ENCODE measurements at places on chromosomes 6 and 20.
A peak's percentile ranks its signal among the peaks of the same experiment; 100 is the strongest.

DNA sequence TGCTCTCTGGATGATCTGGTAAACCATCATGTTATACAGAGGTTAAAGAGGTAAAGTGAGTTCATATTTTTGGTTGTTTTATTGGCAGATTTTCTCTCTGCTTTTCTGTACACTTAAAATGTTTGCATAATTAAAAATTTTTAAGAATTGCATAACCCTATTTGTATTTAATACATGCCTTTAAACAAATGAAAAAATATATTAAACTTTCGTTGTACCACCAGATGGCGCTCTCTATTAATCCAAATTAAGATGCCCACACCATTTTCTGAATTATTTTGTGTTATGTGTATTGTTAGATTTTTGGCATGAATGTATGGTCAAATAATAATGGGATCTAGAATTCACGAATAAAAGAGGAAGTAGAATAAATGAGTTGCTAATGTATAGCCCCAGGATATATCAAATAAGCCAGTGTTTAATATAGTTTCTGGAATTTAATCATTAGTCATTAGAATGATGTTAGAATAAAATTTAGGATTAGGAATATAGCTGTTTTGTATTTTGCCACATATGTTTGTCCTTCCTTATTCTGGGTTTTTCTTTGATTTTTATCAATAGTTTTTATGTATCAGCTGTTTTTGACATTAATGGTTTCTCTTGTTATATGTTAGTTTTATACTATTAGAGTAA is 38.9 kb downstream of the SMAP1 start:
- DNase-seq, result no peak

DNA sequence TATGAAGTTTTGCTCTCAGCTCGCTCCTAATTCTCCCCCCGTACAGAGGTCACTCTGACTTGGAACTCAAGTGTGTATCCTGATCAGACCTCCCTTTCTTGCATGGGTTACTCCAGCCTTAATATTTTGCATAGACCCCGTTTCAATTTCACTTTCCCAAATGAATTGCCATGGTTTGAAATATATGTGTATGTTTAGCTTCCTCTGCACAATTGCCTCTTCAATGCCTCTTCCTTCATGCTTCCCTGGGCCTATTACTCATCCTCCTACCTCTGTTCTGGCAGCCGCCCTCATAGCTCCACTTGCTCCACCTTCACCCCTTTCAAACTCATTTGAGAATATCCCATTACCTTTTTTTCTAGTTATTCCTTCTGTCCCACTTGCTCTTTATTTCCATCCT is 90.0 kb upstream of the SAMD5 start:
- no peak for DNase-seq

DNA sequence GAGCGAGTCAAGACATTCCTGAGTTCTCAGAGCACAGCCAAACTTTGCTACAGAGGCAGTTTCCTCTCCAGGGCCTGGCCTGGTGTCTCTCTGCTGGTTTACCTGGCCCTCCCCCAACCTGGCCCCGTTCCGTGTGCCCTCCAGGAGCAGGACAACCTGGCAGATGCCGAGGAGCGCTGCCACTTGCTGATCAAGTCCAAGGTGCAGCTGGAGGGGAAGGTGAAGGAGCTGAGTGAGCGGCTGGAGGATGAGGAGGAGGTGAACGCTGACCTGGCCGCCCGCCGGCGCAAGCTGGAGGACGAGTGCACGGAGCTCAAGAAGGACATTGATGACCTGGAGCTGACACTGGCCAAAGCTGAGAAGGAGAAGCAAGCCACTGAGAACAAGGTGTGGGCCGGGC is 39.5 kb downstream of the MYH7B start:
- DNase-seq, result no peak

DNA sequence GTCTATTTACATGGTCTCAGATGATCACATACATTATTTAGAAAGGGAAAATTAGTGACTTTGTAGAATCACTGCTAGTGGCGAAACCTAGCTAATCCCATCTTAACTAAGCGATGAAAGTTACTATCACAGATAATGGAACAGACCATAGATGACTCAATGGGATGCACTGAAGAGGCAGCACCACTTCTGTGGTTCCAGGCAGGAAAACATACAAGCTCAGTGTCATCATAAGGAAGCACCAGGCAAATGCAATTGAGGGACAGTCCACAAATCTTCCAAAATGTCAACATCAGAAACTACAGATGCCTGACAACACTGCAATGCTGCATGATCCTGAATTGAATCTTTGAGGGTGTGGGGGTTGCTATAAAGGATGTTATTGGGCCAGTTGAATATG is 15.9 kb upstream of the SNAI1 start:
- no peak for DNase-seq

- DNase-seq, result no peak
Measured at GRCh38 chr6:47174502-47175023, 132.4 kb upstream of the ADGRF1 start.

- DNase-seq, result no peak
Measured at GRCh38 chr6:135382182-135382628, 115.3 kb downstream of the AHI1 start.

DNA sequence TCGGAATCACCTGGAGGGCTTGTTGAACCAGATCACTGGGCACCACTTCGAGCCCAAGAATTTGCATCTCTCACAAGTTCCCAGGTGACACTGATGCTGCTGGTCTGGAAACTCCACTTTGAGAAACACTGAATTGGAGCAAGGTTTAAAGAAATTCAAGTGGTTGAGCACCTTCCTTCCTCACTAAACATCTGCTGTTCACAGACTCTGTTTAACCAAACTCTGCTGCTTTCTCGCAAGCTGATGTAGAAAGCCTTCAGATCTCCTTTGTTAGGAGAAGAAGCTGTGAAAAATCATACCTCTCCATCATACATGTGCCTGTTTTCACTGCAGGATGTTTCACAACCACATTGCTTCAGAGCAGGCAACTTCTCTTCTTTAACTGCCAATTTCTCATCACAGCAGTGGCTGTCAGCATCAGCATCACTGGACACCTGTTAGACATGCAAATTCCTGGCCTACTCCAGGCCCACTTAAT is 87.5 kb upstream of the TOP1 start:
- DNase-seq, result no peak

- no peak for DNase-seq
Measured at GRCh38 chr6:118704915-118705314, 53.5 kb upstream of the CEP85L start.

- DNase-seq, result peak; percentile 31
Measured at GRCh38 chr6:156883497-156884252, 106.5 kb downstream of the ARID1B start.

- DNase-seq, result no peak
Measured at GRCh38 chr20:43903953-43904826, 10.5 kb upstream of the TOX2 start.

DNA sequence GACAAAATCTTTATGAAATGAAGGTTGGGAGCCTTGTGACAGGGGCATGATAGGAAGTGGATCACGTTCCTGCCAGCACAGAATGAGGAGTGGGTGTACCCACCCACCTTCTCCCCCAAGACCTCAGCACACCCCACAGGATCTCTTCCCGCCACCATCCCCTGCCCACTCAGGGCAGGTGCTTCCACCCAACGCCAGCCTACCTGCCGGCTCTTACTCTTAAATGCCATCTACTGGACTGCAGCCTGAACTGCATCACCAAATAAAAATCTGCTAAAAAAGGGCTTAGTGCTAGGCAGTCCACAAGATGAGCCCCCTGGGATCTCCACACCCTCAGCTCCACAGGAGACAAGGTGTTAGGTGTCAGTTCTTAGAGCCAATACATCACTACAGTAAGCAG is 20.6 kb downstream of the DTNBP1 start:
- DNase-seq, result no peak

GRCh38 chr6:168031411-168031971 is 34.0 kb downstream of the KIF25 start:
- DNase-seq, result no peak

DNA sequence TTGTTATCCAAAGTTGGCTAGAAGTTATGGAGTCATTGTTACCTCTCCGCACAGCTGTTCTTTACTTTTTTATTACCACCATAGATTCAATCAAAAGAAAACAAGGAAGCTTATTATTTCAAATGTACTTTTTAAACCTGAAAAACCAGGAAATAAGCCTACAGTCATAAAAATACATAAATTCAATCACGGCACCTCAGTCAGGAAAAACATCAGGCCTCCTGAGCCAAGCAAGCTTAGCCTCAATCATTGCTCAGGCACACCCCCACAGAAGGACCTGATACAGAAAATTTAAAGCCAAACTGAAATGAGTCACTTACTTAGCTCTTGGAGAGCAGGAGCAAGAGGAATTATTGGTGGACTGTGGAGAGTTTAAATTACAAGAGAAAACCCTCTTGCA is 44.3 kb downstream of the MARCKS start:
- DNase-seq, result no peak

DNA sequence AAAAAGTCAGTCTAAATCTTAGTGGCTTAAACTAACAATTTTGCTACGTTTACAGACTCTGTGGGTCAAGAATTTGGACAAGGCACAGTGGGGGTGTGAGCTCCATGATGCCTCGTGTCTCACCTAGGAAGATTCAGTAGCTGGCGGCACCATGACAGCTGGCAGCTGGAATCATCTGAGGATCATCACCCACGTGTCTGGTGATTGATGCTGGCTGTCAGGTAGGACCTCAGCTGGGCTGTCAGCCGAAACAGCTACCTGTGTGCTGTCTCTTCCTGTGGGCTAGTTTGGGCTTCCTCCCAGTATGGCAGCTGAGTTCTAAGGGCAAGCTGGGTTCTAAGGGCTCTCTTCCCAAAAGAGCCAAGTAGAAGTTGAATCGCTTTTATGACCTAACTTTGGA is 26.4 kb upstream of the DLGAP4 start:
- DNase-seq, result no peak

GRCh38 chr6:134732763-134733162 is 217.1 kb downstream of the ALDH8A1 start:
- DNase-seq, result no peak

- no peak for DNase-seq
Measured at GRCh38 chr20:5400164-5400762, 83.5 kb upstream of the PROKR2 start.

- DNase-seq, result no peak
Measured at GRCh38 chr6:152746172-152746553, 4.4 kb upstream of the VIP start.

DNA sequence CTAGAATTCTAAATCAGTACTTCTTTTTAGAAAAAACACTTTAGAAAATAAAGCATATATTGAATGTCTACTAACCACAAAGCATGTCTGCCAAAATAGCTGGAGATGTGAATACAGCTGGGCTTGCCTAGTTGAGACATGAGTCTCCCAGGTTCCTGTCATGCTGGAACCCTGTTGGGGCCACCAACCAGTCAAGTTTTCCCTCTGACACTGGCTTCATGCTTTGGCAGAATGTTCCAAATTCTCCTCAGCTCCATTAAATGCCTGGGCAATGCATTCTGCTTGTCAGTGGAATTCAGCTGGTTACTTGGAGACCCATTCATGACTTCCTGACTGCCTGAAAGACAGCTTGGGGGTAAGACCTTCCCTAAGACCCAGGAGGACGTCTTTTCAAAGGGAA is 87.2 kb downstream of the PRND start:
- no peak for DNase-seq

DNA sequence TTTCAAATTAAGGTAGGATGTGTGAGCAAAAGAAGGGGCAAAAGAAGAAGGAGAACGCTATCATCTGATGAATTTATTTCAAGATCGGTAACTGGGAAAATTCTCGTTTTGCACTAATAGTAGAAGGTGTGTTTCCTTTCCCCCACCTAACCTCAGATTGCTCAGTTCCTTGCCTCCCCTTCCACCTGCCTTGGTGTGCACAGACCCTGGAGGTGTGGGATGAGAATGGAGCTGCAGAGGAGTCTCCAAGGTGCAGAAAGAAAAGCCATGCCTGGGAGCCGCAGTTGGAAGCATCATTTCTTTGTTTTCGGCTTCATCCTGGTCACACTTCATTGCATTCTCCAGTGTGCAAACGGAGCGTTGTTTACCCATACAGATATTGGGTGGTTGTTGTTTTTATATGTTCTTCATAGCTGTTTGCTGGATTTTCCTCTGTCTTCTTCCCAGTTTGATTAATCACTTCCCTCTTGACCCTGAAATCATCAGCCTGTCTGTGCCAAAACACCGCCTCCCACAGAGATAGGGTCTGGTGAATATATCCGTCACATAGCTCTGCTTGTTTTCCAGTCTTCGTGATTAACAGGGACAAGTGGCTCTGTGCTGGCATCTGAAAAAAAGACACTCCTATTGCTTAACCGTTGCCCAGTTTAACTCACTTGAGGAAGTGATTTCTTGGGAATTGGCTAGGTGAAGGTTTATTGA is 40.2 kb upstream of the NEDD9 start:
- no peak for DNase-seq

- no peak for DNase-seq
Measured at GRCh38 chr6:14943116-14943515, 302.8 kb upstream of the JARID2 start.

DNA sequence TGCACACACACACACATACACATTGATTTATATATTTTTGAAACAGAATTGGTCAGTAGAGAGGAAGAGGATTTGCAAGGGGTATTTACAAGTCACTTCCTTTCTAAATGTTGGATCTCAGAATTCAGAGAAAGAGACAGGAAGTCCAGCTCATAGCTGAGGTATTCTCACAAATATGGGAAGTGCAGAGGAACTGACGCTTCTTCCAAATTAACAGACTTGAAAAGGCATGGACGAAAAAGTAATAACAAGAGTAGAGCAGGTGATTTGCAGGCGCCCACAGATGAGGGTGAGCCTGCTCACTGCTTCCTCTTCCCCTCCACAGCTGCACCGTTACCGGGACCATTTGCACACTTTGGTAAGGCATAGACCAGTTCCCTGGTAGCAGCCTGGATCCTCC is 246.4 kb downstream of the PHACTR1 start:
- DNase-seq, result no peak

DNA sequence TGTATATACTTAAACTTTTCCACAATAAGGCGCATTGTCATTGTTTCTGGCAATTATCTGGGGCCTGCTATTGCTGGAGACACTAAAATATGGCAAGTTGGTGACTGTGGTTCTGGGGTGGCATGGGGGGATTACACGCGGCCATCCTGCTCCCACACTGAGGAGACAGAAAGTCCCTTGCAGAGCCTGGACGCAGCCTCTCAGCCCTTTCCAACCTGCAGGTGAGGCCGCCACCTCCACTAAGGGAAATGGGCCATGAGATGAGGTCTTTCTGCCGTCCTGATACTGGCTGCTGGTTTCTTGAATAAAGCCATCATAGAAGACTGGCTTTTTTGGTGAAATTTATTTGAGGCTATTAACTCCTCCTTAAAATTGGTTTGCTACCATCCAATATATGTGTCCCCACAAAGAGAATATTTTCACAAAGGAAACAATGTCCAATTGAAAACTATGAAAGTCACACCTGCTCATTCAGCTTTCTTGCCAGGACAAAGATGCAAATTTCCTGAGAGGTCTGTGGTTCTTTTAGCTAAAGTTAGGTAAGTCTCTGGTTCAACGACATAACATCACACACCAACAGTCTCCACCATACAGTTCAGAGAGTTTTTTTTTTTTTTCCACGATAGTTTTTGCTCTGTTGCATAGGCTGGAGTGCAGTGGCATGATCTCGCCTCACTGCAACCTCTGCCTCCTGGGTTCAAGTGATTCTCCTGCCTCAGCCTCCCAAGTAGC is 13.0 kb downstream of the TXNDC5 start:
- no peak for DNase-seq

GRCh38 chr20:58642441-58642840 is 8.6 kb upstream of the STX16 start:
- no peak for DNase-seq
